ENCODE measurements at places on chromosomes 13 and 19. TPM values are rescaled to one million over a fixed set of nuclear protein-coding genes. Genes with fewer than 3 reads are reported as not detected.

ZNF562 gene
- 1.2 TPM for polyA plus RNA-seq

KRTDAP gene
- not detected for polyA plus RNA-seq

ODAD3 gene
- not detected for polyA plus RNA-seq

LINGO3 gene
- 0.46 TPM for polyA plus RNA-seq

LRRC8E gene
- not detected for polyA plus RNA-seq

ZNF552 gene
- 5.5 TPM for polyA plus RNA-seq

RNF225 gene
- not detected for polyA plus RNA-seq

C19orf81 gene
- polyA plus RNA-seq, result not detected

RNF17 gene
- polyA plus RNA-seq, result not detected

F2RL3 gene
- polyA plus RNA-seq, result not detected

CEACAM7 gene
- polyA plus RNA-seq, result not detected

SSC5D gene
- polyA plus RNA-seq, result not detected

RASAL3 gene
- 106 TPM for polyA plus RNA-seq

TEKTIP1 gene
- 0.55 TPM for polyA plus RNA-seq

CGB2 gene
- polyA plus RNA-seq, result not detected

SLC10A2 gene
- polyA plus RNA-seq, result not detected

SYNGR4 gene
- polyA plus RNA-seq, result not detected

ZNF649 gene
- 10.2 TPM for polyA plus RNA-seq

CYP2S1 gene
- not detected for polyA plus RNA-seq

CABP5 gene
- polyA plus RNA-seq, result not detected

LMO7 gene
- 14.3 TPM for polyA plus RNA-seq

IGLON5 gene
- not detected for polyA plus RNA-seq

CYP2A7 gene
- not detected for polyA plus RNA-seq

TSHZ3 gene
- polyA plus RNA-seq, result 0.24 TPM

NKPD1 gene
- 0.61 TPM for polyA plus RNA-seq

DNAAF3 gene
- not detected for polyA plus RNA-seq

THSD8 gene
- 1.5 TPM for polyA plus RNA-seq

KDELR1 gene
- 17.7 TPM for polyA plus RNA-seq

S1PR4 gene
- 448 TPM for polyA plus RNA-seq

HSPH1 gene
- 39.9 TPM for polyA plus RNA-seq

Data from CD4-positive, alpha-beta memory T cell (primary cell).